ENCODE measurements at places on chromosomes 11 and 22.

- no peak for DNase-seq
Observed at GRCh38 chr11:45143494-45143893, 2.9 kb upstream of the PRDM11 start.

DNA sequence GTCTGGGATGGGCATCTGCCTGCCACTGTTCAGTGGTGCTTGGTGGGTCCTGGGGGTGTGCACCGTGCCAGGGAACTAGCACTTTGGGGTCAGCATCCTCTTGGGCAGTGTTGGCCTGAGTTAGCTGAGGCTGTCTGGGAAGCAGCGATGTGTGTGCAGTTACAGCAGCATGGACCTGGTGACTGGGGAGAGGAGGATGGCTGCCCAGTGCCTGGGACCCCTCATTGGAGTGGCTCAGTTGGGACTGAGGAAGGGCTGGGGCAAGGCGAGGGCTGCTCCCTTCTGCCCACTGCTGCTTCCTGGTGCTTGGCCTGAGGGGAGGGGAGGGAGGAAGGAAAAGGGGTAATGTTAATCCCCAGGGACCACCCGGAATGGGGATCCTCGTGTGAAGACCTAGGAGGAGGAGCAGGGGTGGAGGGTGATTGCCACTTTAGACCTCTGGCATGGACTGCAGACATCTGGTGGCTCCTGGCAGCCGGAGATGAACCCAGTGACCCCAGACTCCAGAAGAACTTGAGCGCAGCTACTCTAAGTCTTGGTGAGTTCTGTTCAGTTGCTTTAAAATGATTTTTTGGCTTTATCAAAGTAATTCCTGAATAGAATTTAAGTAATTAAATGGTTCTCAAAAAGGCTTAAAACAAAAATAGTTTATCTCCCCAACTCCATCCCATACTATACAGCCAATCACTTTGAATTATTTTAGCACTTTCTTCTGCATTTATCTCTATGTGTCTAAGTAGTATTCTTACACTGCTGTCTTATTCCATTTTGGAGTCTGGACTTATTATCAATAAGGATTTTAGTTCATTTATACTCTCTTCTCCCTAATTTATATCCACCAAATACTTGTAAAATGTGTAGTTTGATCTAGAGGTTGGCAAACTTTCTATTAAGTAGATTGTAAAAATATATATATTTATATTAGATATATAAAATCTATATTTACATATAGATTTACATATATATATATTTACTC lies 15.4 kb upstream of the TMEM191C start:
- DNase-seq: no peak

- DNase-seq: no peak
Observed at GRCh38 chr11:114147375-114148012, 88.0 kb downstream of the ZBTB16 start.

DNA sequence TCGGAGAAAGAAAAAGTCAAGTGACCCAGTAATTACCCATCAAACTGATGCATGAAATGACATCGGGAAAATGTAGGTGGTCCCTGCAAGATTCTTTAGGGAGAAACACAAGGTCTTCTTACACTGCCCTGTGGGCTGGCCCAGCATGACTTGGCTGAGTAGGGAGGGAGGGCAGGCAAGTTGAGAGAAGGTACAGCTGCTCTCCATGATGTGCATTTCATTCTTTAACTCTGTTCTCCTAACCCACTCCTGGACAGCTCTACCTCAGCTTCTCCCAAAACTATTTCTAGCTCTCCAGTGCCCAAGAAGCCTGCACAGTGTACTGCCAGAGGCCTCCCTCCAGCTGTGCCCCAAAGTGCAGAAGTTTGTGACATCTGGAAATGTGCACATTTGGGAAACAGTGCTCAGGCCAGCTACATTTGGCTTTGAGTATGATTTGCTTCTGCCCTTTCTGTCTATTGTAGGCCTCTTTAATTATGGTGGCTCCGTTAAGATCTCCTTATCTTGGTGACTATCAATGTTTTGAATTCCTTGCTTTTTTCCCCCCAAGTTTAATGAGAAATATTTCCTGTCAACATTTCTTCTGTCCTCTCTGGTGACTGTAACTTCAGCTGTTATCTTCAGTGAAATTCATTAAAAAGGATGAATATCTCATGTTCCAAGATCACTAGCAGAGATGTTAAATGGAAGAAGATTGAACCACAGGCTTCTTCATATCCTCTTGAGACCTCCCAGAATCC lies 26.7 kb upstream of the PRSS23 start:
- DNase-seq: no peak

DNA sequence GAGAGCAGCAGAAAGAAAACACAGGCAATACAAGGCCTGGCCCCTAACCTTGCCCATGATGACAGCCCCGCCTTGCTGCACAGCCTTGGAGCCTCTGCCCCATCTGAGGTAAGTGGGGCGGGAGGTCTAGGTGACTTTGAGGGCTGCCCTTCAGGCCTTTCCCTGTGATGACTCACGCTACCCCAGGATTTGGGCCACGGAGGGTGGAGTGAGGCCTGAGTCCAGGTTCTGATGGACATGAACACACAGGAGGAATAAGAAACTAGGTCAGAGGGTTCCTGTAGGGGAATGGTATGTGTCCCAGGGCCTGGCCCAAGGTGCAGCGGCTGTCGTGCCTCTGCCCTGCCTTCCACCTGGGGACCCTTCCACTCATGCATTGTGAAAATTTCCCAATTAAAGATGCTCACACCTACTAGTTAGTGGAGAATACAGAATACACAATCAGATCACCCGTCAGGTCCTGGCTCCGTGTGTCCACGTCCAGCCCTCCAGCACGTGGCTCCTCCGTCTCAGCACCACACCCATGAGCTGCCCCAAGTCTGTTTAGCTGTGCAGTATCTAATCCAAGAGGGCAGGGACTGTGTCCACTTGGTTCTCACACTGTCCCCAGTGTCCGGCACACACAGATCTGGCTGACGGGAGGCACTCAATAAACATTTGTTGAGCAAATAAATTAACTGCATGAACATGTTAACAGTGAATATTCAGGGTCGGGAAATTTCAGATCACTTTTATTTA lies 111.0 kb downstream of the CHST1 start:
- DNase-seq: no peak

DNA sequence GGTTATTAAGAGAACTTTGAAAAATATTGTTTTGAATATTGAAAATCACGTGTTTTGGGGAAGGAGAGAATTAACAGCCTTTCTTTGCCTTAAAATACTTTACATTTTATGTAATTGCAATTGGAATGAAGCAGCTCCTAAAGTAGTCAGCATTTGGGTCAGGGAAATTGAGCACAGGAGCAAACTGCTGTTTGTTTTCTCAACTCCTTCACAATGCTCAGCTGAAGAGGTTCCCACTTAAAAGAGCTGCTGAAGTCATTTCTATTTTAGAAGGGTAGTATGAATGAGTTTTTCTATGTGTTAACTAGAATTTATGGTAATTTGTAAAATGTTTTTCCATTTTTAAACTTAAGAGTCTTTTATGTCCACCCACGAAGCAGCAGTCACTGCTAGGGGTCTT lies 8.1 kb upstream of the UCP2 start:
- no peak for DNase-seq

GRCh38 chr11:123616505-123617198 lies 37.8 kb downstream of the SCN3B start:
- no peak for DNase-seq

- DNase-seq: no peak
Observed at GRCh38 chr11:2651826-2652271, 47.9 kb downstream of the KCNQ1OT1 start.

DNA sequence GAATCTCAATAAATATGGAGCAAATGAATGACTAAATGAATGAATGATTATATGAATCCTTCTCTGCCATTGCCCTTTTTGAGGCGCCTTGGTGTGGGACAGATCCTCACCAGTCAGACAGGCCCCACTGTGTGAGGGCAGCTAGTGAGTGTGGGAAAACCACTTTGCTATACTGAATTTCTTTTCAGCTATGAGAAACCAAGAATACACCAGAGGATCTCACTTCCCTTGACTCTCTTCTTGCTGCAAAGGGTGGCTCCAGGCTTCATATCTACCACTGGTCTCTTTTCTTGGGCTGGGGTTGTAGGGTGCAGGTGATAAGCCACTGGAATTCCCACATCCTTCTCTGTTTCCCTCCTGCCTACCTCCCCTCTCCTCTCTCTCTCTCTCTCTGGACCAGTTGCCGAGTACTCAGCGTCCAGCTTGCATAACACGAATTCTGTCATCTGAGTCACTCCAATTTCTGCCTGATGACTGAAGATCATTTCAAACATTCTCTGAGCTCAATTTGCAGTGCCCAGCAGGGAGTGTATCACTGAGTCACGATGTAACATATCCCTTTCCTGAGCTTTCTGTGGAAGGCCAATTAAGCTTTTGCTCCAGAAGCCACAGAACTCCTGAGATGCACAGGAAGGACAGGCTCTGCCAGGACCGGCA lies 304.3 kb upstream of the NCAM1 start:
- DNase-seq: no peak

DNA sequence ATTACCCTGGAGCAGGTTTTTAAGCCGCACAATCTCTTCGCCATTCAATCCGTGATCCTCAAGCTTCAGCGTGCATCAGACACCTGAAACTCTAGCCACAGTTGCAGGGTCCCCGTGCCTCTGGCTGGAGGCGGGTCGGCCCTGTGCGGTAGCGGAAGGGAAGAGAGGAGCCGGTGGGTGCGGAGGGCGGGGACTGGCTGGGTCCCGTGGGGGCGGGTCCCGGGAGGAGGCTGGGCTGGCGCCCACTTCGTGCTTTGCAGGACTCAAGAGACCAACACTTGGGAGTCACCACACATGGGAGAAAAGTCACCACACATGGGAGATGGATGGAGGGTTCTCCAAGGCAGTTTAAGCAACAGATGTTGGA lies 772 bp downstream of the C22orf15 start:
- DNase-seq: peak; percentile 86

GRCh38 chr11:58395581-58395980 lies 11.1 kb downstream of the OR5B3 start:
- DNase-seq: no peak

DNA sequence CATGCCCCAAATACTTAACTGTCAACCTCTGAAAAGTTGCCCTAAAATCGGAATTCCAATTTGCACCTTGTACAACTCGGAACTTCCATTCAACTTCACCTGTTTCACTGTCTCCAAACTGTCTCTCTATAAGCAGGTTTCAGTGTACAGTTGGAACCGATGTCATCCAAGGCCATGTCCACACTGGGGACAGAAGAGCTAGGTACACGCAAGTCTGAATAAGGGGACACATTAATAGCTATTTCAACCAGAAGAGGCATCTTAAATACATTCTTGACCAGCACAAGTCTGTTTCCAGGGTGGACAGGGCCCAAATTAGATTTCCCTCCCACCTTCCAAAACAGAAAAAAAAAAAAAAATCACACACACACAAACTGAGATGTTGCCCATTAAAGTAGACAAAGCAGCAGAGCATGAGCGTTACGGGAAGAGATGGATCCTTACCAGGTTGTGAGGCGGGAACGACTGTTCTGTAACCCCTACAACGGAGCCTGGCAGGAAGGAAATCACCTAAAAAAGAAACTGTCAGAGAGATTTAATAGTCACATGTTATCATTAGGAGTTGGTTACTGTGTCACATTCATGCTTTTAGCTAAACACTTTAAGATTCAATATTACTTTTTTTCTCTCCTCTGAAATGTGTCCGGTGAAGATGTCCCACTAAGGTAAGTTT lies 1.7 kb downstream of the CREBZF start:
- no peak for DNase-seq
